ENCODE measurements at places on chromosomes 6 and 20. TPM values are rescaled to one million over a fixed set of nuclear protein-coding genes. Genes with fewer than 3 reads are reported as not detected.
A peak's percentile ranks its signal among the peaks of the same experiment; 100 is the strongest.

DNA sequence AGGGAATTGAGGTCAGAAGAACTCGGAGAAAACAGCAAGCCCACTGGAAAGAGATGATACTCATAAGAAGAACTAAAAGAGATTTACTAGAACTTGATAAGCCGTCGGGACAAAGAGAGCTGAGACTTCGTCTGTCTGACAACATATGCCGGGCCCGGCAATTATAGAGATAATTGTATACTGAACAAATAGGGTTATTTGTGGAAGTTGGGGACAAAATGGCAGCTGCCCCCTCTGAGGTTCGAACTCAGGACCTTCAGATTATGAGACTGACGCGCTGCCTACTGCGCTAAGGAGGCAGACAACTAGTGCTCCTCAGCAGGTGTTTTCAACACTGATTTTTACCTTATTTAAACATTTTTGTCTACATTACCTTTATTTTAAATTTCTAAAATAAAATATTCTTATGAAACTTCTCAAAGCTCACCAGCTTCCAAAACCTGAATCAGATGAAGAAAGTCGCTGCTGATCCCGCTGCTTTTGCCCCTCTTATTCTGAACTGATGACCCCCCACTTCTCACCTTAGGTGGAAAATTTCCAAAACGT is 29.3 kb upstream of the TRIM27 start:
- no peak for DNase-seq

DNA sequence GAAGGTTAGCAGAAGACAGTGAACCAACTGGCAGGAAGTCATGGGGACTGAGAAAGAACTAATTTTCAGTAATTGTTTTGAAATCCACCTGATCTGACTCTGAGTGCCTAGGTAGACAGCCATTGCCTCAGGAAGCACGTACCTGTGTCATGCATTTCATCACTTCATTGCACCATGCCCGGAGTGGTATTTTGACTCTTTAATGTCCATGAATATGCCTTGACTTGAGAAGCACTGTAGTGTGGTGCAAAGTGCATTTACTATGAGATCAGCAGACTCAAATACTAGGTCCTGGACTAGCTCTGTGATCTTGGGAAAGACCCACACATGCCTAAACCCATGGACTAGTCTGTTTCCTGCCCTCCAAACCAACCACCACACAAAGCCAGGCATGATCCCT is 370.9 kb upstream of the MARCKS start:
- DNase-seq = no peak

GRCh38 chr6:105844275-105844883 is 241.8 kb upstream of the PRDM1 start:
- DNase-seq = no peak

DNA sequence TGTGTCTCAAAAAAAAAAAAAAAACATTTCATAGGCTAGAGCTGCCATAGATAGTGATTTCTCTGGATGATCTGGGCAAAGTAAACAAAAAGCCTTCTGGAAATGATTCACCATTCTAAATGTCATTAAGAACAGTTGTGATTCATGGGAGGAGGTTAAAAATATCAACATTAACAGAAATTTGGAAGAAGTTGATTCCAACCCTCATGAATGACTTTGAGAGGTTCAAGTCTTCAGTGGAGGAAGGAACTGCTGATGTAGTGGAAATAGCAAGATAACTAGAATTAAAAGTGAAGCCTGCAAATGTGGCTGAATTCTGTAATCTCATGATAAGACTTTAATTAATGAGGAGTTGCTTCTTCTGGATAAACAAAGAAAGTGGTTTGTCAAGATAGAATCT is 26.8 kb upstream of the MMP24 start:
- no peak for DNase-seq

DNA sequence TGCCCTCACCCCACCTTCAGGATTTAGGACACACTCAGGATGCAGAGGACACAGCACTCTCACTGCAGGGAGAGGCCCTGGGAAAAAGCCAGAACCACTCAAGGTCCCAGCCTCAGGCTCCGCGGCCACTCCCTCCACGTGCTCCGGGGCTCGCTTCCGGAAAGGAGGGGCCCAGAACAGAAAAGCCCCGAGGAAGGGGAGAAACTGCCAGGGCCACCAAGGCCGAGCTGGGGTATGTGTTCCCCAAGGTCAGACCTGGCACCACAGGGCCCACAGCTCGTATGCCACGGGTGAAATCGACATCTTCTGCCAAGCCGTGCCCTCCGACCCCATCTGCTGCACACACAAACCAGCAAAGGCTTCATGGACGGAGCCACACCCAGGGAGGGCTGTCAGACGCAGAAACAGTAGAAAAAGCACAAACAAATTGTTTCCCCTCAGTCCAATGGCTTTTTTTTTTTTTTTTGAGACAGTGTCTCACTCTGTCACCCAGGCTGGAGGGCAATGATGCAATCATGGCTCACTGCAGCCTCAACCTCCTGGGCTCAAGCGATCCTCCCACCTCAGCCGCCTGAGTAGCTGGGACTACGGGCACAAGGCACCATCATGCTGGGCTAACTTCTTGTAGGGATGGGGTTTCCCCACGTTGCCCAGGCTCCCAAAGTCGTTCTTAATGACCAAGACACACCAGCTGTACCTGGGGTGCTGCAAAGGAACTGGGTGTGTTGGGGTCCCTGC is 33.4 kb downstream of the SLC2A4RG start:
- DNase-seq = peak; percentile 66

GRCh38 chr6:106063448-106063850 is 22.7 kb upstream of the PRDM1 start:
- no peak for DNase-seq

GRCh38 chr20:51354769-51355319 is 187.7 kb downstream of the NFATC2 start:
- no peak for DNase-seq

DNA sequence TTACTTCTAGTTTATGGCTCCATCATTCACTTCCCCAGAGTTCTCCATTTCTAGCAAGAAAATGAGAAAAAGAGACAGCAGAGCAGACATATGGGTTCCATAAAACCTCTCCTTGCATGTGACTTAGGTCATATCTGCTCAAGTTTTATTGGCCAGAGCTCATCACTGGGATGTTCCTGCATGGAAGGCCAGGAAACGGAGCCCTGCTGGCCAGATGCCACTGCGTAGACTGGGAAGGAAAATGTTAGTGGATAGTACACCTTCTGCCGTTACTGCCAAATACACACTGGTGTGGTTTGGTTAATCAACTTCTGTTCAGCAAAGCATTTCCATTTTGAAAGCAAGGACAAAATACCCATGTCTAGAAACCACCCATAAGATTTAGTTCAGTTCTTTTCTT is 220.6 kb upstream of the TSHZ2 start:
- DNase-seq = no peak

GRCh38 chr6:89412071-89413005 is at the start of gene RRAGD:
Gene RRAGD, minus strand, starts transcription at chr6:89412273. Its CDS starts 280 bp downstream, at chr6:89411993.
- DNase-seq = peak; percentile 88

GRCh38 chr6:108080010-108080780 is 5.7 kb upstream of the OSTM1 start:
- DNase-seq = no peak

DNA sequence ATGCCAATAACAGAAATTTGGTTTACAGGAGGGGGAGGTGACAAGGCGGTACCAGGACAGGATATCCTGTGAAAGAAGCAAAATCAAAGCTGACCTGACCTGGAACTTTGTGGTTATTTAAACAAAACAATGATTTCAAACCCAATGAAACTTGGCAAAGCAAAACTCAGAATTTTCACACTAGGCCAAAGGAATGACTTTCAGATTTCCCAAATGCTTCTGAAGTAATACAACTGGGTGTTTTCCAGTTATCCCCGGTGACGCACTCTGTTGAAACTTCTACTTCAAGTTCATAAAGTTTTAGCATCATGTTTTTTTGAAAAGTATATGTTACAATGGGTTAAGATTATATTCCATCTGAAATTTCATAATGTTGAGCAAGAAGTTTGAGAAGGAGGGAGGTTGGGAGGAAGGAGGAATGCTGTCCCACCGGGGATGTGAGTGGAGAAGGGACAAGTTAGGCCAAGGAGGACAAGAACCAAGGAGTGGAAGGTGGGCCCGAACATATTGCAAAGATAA is 78.1 kb upstream of the TRAF3IP2 start:
- DNase-seq = no peak

DNA sequence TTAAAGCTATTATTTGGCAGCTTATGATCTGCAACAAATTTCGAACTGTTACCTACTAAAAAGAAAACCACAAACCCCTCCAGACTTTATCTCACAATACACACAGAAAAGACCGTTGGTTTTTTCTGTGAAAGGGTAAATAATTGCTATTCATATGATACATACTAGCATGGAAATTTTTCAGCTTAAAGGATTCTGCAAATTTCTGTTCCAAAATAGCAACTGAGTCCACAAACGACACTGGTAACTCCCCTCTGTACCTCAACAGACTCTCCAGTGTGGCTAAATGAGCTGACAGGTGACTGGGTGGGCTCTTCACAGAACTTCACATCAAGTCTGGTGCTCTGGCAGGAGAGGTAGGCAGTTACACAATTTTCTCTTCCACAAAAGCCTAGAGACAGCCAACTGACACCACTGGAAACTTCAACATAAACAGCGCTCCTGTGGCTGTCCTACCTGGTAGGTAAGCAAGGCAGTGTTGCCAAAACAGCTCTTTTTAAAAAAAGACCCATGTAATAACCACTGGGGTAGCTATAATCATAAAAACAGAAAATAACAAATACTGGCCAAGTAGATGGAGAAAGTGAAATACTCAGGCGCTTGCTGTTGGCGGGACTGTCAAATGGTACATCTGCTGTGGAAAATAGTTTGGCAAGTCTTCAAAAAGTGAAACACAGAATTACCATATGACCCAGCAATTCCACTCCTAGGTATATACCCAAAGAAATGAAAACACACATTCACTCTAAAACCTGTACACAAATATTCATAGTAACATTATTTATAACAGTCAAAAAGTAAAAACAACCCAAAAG is 37.8 kb downstream of the ELOVL5 start:
- DNase-seq = no peak

DNA sequence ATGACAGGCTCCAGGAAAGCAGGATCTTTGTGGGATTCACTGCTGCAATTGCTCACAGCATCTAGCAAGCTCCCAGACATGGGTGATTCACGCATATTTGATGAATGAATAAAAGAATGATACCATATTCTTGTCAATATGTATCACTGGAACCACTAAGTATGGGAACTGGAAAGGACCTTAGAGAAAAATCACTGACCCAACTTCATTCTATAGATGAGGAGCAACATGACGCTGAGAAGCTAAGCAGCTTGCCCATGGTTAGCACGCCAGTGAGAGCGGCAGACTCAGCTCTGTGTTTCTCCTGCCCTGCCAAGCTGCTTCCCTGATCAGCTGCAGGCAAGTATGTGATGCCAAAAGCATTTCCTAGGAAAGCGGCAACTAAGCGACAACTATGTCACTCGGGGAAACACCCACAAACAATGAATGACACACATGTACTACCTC is 66.8 kb downstream of the PPP1R3G start:
- no peak for DNase-seq

GRCh38 chr20:5714261-5715041 is 35.8 kb upstream of the SHLD1 start:
- no peak for DNase-seq

DNA sequence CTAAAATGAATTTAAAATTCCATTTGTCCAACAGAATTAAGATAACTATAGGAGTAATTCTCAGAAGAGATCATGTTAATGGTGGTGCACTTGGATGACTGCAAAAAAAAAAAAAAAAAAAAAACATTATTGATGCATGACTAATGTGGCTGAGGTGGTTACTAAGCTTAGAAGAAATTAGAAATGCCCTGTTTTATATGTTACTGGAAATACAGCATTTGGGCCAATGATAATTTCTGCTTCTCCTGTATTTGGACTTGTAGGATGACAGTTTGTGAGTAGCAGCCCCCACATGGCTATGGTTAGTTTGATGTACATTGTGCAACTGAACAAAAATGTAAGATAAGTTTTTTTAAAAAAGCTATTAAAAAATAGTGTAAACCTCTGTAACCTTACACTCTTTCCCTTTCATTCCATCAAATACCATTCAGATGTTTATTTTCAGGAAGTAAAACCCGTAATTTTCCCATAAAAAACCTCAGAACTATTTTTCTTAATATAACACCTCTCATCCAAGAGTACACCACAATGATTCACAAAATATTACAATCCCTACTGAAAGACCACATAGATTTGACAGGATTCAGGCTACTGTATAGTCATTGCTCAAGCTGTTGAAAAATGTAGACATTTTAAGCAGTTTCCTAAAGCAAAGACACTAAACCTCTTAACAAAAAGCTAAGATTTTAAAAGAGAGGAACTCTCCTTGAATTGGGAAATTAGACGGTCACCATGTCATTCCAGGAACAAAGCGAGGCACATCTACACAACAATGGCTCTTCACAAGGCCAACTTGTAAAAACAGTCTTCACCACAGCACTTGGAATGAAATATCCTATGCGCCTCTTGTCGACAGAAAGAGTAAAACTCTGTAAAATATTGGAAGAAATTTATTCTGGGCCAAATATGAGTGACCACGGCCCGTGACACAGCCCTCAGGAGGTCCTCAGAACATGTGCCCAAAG is 83.0 kb downstream of the WDR27 start:
- no peak for DNase-seq

DNA sequence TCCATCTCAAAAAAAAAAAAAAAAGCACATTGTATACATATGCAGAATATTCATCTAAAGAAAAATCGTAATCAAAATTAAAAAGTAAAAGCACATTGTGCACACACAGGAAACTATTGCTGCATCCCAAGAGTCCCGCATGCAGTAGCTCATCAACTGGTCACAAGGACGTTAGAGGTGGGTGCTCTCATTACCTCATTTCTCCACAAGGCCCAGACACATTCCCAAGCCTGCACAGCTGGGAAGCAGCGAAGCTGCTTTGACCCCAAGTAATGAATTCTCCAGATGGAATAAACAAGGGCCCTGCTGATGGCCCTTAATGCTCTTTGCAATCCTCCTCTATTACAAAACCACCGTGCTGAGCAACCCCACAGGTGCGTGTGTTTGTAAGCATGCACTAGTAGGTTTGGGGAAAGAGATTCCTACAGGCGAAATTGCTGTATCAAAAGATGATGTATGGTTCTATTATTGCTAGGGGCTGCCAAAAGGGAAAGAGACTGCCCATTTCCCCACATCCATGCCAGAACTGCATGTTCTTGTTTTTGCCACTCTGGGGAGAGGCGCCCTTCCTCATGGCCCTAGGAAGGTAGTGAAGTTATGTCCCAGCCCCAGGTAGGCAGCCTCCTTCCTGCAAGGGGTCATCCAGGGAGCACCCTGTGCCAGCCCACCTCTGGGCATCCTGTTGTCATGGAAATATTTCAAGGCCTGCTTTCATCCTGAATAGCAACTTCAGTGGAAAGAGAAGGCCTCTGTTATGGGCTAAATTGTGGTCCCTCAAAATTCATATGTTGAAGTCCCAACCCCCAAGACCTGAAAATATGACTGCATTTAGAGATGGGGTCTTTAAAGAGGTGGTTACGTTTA is 34.6 kb upstream of the PTGIS start:
- no peak for DNase-seq

Gene SCUBE3
- 0.56 TPM for total RNA-seq

Gene KIFC1
- 2.7 TPM for total RNA-seq

Gene MATN4
- total RNA-seq = not detected

Gene LINC00237
- total RNA-seq = not detected

Gene GUCA1A
- total RNA-seq = not detected

Gene UBE2V1
- total RNA-seq = 83.4 TPM

Gene TREML2
- 1.4 TPM for total RNA-seq

Gene KCNQ2
- not detected for total RNA-seq
